ENCODE measurements at places on chromosomes 4 and X.

DNA sequence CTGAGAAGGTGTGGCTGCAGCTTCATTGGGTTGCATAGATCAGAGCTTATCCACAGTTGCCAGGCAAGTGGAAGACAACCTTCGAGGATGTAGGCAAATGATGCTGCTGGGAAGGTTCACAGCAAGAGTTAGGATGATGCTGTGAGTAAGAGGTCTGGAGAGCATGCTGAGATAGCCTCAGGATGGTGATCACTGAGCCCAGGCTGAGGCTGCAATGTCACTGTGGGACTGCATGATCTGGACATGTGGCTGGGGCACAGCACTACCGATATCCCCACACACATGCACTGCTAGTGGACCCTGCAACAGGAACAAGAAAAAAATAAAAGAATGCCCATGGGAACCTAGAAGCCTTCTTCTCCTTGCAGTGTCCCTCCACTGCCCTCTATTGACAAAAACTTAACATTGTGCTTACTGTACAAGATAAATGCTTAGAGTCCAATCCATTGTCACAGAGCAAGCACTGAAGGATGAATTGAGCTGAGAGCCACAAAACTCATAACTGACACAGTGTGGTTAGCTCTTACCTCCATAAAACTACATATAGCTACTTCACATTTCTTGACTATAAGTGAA is 105.6 kb downstream of the CNKSR2 start:
- peak; percentile 11 for DNase-seq

DNA sequence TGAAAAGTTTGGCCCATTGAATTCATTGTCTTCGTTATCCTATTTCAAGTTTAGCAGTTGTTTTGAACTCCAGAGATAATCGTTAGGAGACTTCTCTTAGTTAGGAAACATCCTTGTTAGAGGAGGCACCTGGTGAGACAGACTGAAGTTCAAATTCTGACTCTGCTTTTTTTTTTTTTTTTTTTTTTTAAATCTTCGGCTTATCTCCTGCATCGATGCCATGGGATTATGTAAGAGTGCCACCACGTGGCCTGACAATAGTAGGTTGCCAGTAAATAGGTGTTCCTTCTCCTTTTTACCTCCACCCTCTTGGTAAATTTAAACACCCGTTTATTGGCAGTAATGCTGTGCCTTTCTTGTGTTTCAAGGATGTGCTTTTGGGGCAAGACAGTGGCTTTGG is 149.3 kb downstream of the SOWAHB start:
- DNase-seq = no peak

DNA sequence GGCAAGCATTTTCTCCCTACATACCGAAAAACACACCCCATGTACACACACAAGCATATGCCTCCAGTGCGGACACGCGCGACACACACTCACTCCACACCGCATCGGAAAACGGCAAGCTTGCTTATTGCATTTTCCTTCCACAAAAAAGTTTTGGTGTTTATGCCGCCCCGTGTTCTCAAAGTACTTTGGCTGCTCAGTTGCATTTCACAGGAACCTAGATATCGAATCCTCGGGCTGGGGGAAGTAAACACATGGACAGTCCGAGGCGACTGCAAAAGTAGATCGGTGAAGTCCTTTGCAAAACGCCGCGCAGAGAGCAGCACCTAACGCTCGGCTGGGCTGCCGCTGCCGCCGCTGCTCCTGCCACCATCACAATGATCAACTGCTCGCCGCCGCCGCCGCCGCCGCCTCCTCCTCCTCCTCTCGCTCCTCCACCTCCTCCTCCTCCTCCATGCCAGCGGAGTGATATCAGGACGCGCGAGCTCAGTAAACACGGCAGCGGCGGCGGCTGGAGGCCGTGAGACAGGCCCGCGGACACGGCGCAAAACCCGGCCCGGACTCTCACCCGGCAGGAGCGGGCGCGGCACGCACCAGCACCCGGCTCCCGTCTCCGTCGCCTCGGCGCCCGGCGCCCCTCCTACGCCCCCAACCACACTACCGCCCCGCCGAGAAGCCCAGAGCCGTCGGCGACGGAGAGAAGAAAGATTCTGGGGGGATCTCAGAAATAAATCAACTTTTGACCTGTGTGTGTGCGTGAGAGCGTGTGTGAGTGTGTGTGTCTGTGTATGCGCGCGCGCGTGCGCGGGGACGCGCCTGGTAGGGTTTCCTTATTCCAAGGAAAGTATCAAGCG is at the start of gene MAML3:
TSS of gene MAML3 (minus strand) at position 467 of the 854 bp plus-strand sequence. CDS start 857 bp downstream, outside the sequence.
- peak; percentile 30 for DNase-seq

GRCh38 chrX:44974451-44974850 is 101.5 kb downstream of the KDM6A start:
- DNase-seq = no peak

- DNase-seq = no peak
Measured at GRCh38 chr4:174461466-174462106, 60.7 kb downstream of the HPGD start.

GRCh38 chr4:112128452-112128851 is 16.8 kb upstream of the FAM241A start:
- DNase-seq = no peak

DNA sequence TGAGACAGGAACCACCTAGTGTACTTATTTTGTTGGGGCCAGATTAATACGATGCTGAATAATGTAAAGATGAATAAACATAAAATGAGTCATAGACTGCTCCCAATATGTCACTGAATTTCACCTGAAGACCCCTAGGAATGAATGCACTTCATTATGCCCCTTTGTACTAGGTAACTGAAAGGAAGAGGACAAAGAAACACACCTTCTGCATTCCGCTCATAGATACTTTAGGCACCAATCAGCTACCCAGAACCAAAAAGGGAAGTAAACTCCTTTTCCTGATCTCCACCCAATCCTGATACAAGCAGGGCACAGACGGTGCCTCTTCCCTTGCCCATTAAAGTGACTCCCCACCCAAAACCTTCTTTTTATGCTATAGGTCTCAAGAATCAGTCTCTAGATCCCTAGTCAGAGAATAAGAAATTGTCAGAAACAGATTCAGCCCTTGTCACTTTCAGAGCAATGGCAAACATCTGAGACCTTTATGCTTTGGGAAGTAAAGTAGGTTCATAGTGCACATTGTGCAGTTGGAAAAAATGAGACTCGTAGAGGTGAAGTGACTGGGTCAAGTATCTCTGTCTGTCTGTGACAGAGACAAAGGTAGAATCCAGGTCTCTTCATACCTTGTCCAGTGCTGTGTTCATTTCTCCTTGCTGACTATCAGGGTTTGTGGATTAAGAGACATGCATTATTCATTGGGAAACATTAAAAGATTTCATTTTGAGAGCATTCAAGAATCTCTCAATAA is 2.3 kb downstream of the GPR174 start:
- DNase-seq = no peak

- DNase-seq = no peak
Measured at GRCh38 chrX:48560056-48560455, 14.2 kb upstream of the RBM3 start.

- no peak for DNase-seq
Measured at GRCh38 chrX:46722742-46723568, 36.0 kb downstream of the SLC9A7 start.

DNA sequence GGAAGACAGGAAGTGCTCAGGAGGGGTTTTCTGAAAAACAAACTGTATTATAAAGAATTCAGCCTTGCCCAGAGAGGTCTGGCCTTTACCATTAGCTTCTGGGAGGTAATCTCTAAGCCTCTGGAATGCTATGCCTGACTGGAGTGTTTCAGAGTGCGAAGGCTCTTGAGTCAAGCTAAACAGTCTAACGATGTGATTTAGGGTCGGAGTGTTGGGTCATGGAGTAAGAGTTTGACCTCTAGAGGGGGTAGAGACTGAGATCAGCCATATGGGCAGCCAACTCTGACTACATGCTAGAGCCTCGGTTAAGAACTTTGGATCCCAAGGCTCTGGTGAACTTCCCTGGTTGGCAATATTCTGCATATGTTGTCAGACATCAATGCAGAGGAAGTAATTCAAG is 15.0 kb downstream of the BOD1L1 start:
- no peak for DNase-seq

DNA sequence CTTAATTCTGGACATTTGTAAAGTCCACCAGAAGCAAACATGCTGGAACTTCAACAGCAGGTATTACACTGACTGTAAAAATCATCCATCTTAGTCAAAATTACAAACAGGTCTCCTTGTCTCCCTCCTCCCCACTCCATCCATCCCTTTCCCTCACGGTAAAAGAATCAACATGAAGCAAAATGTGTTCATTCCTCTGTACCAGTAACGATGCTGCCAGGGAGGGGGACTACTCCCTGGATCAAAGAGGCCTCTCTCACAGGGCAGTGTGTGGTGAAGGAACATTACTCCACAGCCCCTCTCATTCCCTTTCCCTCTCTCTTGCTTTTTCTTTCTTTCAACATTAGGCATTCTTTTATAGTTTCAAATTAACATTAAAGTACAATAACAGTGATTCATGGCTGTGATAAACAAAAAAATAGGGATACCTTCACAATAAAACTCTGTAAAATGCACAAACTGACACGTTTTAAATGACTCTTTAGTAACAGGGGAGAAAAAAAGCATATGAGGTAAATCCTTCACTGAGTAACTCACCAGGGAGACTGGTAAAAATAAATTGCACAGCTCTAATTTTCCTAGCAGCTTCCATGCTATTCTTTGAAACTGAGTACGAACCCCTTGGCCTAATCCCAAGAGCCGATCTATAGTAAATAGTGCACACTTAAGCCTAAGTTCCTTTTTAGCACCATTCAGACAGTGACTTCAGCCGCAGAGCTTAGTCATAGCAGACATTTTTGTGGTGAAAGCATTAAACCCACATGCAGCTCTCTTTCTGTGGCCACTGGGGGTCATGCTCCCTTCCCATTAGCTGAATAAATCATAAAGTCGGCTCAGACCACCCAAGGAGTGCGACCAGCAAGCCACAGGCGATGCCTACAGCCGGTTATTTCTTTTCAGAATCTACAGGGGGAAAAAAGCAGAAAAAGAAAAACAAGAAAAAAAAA is 215.6 kb upstream of the GYPA start:
- DNase-seq = no peak

DNA sequence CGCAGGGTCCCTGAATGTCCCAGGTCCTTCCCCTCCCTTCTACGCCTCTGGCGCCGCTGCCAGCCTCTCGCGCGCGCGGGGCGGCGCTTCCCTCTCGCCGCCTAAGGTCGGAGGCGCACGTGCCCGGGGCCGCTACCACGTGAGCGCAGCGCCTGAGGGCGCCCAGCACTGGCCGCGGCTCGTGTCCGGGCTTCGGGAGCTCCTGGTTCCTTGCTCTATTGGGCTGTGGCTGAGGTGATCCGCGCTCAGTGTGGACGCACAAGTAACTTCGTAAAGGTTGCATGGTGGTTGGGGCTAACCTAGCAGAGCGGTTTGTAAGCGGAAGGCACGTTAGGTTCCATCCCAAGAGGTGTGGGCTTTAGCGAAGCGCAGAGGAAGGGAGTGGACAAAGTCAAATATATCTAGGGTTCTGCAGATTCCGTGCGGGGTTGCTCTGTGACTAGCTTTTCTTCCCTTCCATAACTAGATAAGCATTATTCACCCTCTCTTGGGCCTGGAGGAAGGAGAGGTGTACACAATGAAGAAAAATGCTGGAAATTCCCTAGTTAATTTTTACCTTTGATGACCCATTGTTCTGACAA is 1.8 kb downstream of the TLL1 start:
- no peak for DNase-seq

- no peak for DNase-seq
Measured at GRCh38 chr4:72084587-72085011, 52.8 kb downstream of the NPFFR2 start.

- DNase-seq = no peak
Measured at GRCh38 chr4:173485164-173485563, 44.9 kb downstream of the HAND2 start.

DNA sequence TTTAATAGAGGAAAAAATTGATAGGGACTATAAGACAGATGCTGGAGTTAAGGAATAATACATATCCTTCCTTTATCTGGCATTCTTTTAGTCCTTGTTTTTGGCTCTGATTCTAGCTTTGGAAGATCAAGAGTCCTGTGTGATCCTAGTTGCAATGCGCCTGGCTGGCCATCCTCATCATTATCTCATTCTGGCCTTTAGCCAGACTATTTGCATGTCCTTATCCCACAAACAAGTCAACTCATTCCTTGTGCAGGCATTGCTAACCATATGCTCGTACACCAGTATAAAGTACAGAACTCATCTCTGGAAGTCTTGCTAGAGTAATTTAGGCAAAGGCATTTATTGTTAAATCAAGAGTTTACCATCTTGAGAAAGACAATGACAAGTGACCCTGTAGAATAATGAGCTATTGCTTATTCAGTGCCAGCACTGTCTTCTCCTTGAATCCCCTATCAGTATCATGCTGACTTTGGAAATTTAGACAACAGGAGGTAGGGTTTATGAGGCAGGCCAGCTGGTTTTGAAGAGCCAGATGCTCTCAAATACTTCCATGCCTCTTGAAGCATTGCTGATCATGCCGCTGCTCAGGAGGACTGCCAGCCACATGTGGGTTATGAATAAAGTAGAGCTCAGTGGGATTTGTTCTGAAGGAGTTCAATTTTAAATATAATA is 1730.3 kb upstream of the TENM3 start:
- no peak for DNase-seq

- DNase-seq = no peak
Measured at GRCh38 chr4:11106759-11107158, 321.9 kb downstream of the HS3ST1 start.

- no peak for DNase-seq
Measured at GRCh38 chr4:24856586-24856985, 56.3 kb downstream of the CCDC149 start.

DNA sequence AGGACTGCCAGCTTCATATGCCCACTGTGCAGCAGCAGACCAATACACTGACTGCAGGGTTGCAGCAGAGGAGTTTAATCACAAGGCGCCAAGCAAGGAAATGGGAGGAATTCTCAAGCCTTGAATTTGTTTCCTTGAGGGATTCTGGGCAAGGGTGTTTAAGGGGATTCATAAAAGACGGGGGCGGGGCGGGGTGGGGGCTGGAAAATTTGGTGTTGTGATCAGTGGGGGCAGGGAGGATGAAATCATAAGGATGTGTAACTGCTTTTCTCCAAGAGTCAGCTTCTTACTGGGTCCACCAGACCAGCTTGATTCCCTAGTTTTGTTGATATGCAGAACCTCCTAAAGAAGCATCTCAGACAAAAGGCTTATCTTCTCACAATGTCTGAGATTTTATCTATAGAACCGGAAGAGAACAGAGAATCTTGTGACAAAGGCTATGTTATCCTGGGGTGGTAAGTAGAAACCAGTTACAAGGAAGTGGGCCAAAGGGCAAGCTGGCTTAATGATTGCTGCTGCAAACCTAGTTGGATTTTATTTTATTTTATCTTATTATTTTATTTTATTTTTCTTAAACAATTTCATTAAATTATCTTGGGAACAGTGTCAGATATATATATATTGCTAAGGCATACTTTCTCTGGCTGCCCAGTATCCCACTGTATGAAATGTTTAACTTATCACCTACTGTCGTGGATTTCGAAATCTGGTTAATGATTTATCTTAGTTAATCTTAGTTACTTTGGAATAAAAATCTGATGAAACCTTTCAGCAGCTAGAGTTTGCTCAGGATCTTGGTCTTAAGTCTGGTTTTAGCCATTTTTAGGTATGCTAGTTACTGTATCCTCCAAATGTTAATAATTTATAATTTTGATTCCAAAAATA is 276.4 kb downstream of the RPA4 start:
- no peak for DNase-seq
